Left ventricle myocardium inferior (tissue), 1 donor: ENCODE measurements at places on chromosomes 6 and 20. TPM values are rescaled to one million over a fixed set of nuclear protein-coding genes. Genes with fewer than 3 reads are reported as not detected.

GRCh38 chr6:117776441-117776840, 101.2 kb downstream of the NUS1 start:
- no peaks in the 10 kb centered on the region for H3K27me3 ChIP-seq
- no peak for DNase-seq
- H3K27ac ChIP-seq = no peak overlapping the region
- H3K4me1 ChIP-seq = no peaks in the 10 kb centered on the region
- H3K36me3 ChIP-seq = no peaks in the 10 kb centered on the region
- no peak overlapping the region for H3K4me3 ChIP-seq

DNA sequence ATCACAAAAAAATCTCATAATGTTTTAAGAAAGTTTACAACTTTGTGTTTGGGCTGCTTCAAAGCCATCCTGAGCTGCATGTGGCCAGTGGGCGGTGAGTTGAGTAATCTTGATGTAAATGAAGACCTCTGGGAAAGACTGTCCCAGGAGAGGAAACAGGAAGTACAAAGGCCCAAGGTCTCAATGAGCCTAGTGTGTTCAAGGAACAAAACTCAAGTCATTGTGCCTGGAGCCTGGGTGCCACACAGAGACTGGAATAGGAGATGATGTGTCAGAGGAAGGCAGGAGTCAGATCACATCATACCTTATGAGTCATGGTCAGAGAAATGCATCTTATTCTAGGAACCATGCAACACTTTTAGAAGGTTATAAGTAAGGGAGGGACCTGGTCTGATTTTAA, 51.5 kb downstream of the COL19A1 start:
- H3K4me1 ChIP-seq = peaks cover 4% of the 10 kb centered on the region
- H3K27ac ChIP-seq = no peak overlapping the region
- no peaks in the 10 kb centered on the region for H3K27me3 ChIP-seq
- no peaks in the 10 kb centered on the region for H3K36me3 ChIP-seq
- DNase-seq = no peak

DNA sequence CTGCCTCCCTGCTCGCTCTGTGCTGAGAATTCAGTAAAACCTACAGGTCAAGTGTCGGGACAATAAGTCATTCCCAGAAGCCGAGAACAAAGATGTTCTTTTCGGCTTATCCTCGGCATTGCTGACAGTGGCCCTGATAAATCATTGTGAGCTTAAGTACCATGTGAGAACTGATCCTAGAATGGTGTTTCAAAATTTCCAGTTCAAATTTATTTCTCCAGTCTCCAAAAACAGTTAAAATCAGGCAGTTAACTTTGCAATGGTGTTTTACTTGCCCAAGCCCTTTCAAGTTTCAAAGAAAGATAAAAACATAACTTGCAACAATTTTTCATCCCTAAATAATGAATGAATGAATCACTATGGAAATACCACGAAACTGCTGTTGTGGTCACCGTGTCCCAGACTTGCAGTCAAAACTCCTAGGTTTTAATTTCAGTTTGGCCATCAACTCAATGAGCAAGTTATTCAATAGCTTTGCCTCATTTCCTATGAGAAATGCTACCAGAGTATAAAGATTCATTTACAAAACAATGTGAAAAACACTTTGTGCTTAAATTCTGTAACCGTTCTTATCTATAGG, 4.3 kb downstream of the ATP5F1E start:
- DNase-seq = no peak
- peaks cover 70% of the 10 kb centered on the region for H3K36me3 ChIP-seq
- peaks cover 71% of the 10 kb centered on the region for H3K4me1 ChIP-seq
- H3K27ac ChIP-seq = no peak overlapping the region
- no peaks in the 10 kb centered on the region for H3K27me3 ChIP-seq

GRCh38 chr6:148682252-148682651, 64.6 kb upstream of the UST start:
- no peak overlapping the region for H3K4me3 ChIP-seq
- DNase-seq = no peak
- H3K36me3 ChIP-seq = no peaks in the 10 kb centered on the region
- H3K27me3 ChIP-seq = no peaks in the 10 kb centered on the region

DNA sequence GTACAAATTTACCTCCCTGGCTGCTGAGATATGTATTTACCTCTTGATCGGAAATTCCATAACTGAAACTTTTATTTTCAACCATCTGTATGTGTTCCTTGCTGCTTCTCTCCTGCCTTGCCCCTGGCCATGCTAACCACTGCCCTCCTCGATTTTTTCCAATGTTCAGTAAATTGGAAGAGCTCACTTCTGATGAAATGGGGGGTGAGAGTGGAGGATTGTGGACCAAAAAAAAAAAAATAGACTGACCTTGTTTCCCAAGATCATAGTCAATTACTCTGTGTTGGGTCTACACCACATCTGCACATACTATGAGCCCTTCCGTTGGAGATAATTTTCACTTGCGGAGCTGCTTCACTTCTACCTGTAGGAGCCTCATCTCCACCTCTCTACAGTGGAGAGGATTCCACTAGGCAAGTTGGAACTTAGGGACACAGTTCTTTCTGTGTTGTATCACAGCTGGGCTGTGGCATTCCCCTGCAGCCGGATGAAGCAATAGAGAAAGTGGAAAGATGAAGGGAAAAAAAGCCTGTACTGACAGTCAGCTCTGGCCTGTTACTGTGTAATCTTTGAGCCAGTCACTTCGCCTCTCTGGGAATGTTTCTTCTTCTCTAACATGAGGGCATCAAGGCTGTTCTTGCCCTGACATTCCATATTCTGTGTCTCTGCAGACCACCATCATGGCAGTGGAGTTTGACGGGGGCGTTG, 1.6 kb downstream of the PSMB9 start:
- H3K4me1 ChIP-seq = peaks cover 48% of the 10 kb centered on the region
- peaks cover 39% of the 10 kb centered on the region for H3K36me3 ChIP-seq
- DNase-seq = no peak
- peak overlapping the region; percentile 98 for H3K4me3 ChIP-seq

GRCh38 chr6:47308198-47308517, 1.5 kb downstream of the TNFRSF21 start:
- H3K4me1 ChIP-seq = peaks cover 22% of the 10 kb centered on the region
- no peaks in the 10 kb centered on the region for H3K36me3 ChIP-seq
- H3K27ac ChIP-seq = peak overlapping the region; percentile 85
- peak overlapping the region; percentile 86 for H3K4me3 ChIP-seq

DNA sequence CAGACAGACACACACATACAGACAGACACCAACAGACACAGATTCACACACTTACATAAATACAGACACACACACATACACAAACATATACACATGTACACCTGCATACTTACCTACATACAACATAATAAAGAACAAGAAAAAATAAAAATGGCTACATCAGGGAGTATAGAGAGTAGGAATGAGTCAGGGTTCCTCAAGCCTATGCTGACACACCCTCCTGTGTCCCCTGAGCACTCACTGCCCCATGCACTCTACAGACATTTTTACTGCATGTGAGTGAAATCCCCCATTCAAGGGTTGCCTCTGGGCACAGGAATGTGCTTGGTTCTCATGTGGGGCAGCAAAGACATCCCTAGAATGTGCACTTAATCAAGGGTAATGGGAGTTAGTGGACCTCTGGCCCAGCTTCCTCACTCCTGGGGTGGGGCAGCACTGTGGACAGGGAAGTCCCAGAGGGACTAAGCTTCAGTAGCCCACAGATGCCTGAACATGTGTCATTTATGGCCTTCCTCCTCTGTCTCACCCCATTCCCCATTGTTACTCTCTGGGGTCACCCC, 185.9 kb upstream of the FOXA2 start:
- H3K27ac ChIP-seq = no peak overlapping the region
- H3K4me3 ChIP-seq = no peak overlapping the region
- peaks cover 4% of the 10 kb centered on the region for H3K27me3 ChIP-seq
- DNase-seq = no peak
- no peaks in the 10 kb centered on the region for H3K36me3 ChIP-seq

GRCh38 chr6:73631849-73632248, 21.9 kb downstream of the SLC17A5 start:
- no peak for DNase-seq
- no peaks in the 10 kb centered on the region for H3K27me3 ChIP-seq
- peaks cover 97% of the 10 kb centered on the region for H3K36me3 ChIP-seq
- H3K4me3 ChIP-seq = no peak overlapping the region

GRCh38 chr20:62314711-62315302, 12.0 kb downstream of the ADRM1 start:
- peaks cover 89% of the 10 kb centered on the region for H3K36me3 ChIP-seq
- H3K27me3 ChIP-seq = no peaks in the 10 kb centered on the region
- H3K4me3 ChIP-seq = no peak overlapping the region
- H3K27ac ChIP-seq = no peak overlapping the region

The HNF4A gene
- not detected for total RNA-seq

The NCOA7 gene
- 10.3 TPM for total RNA-seq

The C20orf204 gene
- total RNA-seq = 0.55 TPM

The DEFB124 gene
- total RNA-seq = not detected

The C20orf141 gene
- not detected for total RNA-seq
